ENCODE measurements at places on chromosomes 1 and 21.

GRCh38 chr1:182803846-182804245 lies 14.3 kb downstream of the NPL start:
- no peak for DNase-seq

GRCh38 chr21:32599091-32599490 lies 13.1 kb downstream of the CFAP298 start:
- DNase-seq: no peak

GRCh38 chr21:26790296-26790695 lies 54.9 kb downstream of the ADAMTS1 start:
- no peak for DNase-seq

DNA sequence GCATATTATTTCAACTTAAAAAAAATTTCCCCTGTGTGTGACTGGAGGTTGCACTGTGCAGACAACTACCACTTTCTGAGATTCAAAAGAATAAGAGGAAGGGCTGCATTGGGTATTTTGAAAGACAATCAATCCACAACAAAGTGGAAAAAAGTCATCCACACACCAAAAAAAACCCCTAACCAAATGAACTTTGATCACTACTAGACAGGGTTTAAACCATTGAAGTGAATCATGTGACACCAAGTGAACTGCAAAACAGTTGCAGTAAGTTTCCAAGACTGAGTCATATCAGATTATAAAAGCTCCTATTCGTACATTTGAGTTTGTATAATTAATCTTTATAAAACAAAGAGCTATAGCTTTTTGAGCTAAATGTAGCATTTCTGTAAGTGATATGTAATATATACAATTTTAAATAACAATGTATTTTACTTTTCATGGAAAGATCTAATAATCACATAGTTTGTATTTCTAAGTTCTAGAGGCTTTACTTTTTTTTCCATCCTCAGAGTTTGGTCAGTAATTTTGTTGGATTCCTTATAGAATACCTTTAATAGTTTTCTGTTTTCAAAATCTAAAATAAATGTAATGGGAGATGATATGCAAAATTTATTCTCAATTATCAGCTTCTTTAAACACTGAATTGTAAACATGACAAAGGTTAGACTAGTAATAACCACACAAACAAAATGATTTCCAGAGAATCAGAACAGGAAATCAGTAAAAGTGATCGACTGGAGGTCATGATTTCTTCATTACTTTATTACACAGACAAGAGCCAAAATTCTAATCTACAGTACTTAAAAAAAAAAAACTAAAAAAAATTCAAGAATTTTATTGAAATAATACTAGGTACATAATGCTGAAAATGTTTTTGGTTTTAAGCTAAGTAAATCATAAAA lies 50.5 kb upstream of the GFI1 start:
- DNase-seq: no peak

GRCh38 chr1:244654108-244655038 lies 1.4 kb downstream of the DESI2 start:
- DNase-seq: no peak

All from activated gamma-delta T cell treated with Interleukin-2 at 50 U/mL for 16 hours (primary cell).